ENCODE measurements at places on chromosomes 16 and 17. TPM values are rescaled to one million over a fixed set of nuclear protein-coding genes. Genes with fewer than 3 reads are reported as not detected.

KAT7 gene
- total RNA-seq = 133 TPM

GRCh38 chr16:8887431-8887765, 5.2 kb downstream of the LITAFD start:
- DNase-seq = no peak

- DNase-seq = no peak
Measured at GRCh38 chr17:75340631-75341030, 51.4 kb upstream of the SLC25A19 start.

DNA sequence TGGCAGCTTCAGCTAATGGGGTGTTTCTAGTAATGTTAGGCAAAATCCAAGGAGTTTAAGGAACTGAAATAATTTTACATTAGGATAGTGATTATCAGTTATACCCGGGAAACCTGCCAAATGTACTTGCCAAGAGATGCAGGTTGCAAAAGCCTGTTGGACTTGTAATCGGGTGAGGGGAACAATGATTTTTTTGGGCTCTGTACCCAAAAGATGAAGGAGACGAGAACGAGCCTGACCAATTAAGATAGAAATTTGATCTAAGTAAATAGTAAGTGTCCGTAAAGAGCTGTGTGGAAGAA, 56.3 kb upstream of the ARL4D start:
- no peak for DNase-seq

DNA sequence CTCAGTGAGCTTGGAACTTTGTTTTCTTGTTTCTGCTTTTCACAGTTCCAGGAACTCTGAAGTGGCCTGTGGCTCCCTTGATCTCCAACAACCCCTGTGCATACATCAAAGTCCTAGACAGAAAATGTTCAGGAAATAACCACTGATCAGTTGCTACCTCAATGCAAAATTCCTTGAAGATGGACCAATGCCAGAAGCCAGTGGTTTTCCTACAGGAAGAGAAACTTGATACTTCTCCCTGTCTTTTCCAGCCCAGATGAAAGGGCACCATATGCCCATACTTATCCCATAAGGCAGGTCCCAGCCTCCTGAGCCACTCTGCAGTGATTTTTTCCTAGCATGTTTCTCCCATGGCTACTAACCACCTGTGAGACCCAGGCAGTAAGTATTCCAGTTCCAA, 12.3 kb upstream of the CDRT4 start:
- DNase-seq = peak; percentile 76

Measured in dermis blood vessel endothelial cell (primary cell).